A549 treated with GW870086 at 1 μM for 4 hours (cell line): ENCODE measurements at places on chromosomes 16 and 17. TPM values are rescaled to one million over a fixed set of nuclear protein-coding genes. Genes with fewer than 3 reads are reported as not detected.

The TBC1D3C gene
- 0.07 TPM in 1 of 5 replicates, not detected in the others for total RNA-seq

The ATP2A1 gene
- total RNA-seq = 1.7 to 4.8 TPM (median 2.1 TPM) in 5 replicates

The CCL14 gene
- not detected in 5 replicates for total RNA-seq

The EEF2K gene
- total RNA-seq = 13.1 to 16.9 TPM (median 15.7 TPM) in 5 replicates

The RECQL5 gene
- total RNA-seq = 21.9 to 29.3 TPM (median 29.2 TPM) in 5 replicates

The GDPD1 gene
- 0.71 to 1.0 TPM (median 0.82 TPM) in 5 replicates for total RNA-seq

The METTL16 gene
- 26.9 to 35.9 TPM (median 34.2 TPM) in 5 replicates for total RNA-seq

The ITGAL gene
- total RNA-seq = 0.02 TPM in 1 of 5 replicates, not detected in the others

The AATK gene
- total RNA-seq = 0.25 to 0.78 TPM (median 0.52 TPM) in 5 replicates

The MAPT gene
- 1.5 to 2.3 TPM (median 2.0 TPM) in 5 replicates for total RNA-seq

The CLCN7 gene
- 56.1 to 74.8 TPM (median 72.3 TPM) in 5 replicates for total RNA-seq

The MIEN1 gene
- total RNA-seq = 85.3 to 102 TPM (median 94.6 TPM) in 5 replicates
